Activated CD8-positive, alpha-beta T cell treated with anti-CD3 and anti-CD28 coated beads, Interleukin-2, amount 10 ng/mL, durations not matched to agents 7 days and 5 days (primary cell): ENCODE measurements at places on chromosomes 16 and 17.
A peak's percentile ranks its signal among the peaks of the same experiment; 100 is the strongest.

- DNase-seq = no peak
These were observed 4.1 kb downstream of the SDR42E1 start for GRCh38 chr16:82007189-82007588.

DNA sequence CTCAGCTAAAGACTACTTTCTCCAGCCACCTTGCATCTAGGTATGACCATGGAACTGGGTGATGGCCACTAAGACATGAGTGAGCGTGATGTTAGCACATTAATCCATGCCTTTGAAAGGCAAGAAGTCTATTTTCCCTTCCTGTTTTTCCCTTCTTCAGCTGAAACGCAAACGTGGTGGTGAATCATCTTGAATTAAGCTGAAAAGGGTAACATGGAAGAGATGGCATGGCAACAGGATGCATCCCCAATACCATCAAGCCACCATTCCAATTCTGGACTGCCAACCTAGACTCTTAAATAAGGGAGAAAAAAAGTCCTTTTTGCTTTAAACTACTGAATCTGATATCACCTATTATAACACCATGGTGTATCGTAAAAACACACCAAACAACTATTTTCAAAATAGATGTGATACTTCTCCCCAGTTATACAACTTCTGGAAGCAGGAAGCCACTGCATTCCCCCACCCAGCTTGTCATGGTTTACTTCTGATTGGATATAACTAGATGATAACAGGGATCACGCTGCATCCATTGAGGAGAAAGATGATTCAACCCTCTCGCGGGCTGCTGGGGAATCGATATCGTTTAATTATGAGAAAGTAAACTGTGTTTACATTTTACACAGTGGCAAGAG, 368.6 kb downstream of the CDH13 start:
- no peak for DNase-seq

- no peak for DNase-seq
These were observed 90.6 kb downstream of the TOX3 start for GRCh38 chr16:52456368-52456767.

- no peak for DNase-seq
These were observed at the start of gene PVALEF for GRCh38 chr17:81165246-81166032. Gene PVALEF, plus strand, starts transcription at chr17:81165507. Its CDS starts 15,720 bp downstream, at chr17:81181227.

DNA sequence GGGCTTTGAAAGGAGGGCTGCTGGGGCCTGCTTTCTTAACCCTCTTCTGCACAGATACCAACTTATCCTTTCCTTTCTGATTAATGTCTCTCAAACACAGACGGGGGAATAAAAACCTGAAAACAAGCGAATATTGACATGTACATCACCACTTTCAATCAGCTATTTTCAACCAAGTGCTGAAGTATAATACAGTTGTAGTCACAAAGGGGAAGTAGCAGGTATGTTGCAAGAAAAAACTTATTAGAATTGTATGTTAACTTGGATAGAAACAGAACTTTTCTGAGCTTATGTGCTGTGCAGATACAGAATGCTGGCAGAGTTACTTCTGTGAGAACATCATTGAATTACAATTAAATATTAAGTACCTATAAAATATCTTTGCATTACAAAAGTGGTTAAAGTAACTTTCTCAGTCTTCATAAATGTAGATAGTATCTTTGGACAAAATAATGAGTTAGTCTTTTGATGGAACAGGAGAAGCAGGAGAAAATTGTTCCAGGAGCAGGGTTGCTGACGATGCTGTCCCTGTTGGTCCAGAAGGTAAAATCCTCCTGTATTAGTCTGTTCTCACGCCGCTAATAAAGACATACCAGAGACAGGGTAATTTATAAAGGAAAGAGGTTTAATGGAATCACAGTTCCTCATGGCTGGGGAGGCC, 59.5 kb downstream of the RPTOR start:
- no peak for DNase-seq

- DNase-seq = no peak
These were observed 196.9 kb upstream of the CDH11 start for GRCh38 chr16:65318590-65319257.

- no peak for DNase-seq
These were observed 122.4 kb upstream of the TMEM97 start for GRCh38 chr17:28196636-28197035.

- no peak for DNase-seq
These were observed 5.9 kb downstream of the SCARF1 start for GRCh38 chr17:1639549-1640180.

DNA sequence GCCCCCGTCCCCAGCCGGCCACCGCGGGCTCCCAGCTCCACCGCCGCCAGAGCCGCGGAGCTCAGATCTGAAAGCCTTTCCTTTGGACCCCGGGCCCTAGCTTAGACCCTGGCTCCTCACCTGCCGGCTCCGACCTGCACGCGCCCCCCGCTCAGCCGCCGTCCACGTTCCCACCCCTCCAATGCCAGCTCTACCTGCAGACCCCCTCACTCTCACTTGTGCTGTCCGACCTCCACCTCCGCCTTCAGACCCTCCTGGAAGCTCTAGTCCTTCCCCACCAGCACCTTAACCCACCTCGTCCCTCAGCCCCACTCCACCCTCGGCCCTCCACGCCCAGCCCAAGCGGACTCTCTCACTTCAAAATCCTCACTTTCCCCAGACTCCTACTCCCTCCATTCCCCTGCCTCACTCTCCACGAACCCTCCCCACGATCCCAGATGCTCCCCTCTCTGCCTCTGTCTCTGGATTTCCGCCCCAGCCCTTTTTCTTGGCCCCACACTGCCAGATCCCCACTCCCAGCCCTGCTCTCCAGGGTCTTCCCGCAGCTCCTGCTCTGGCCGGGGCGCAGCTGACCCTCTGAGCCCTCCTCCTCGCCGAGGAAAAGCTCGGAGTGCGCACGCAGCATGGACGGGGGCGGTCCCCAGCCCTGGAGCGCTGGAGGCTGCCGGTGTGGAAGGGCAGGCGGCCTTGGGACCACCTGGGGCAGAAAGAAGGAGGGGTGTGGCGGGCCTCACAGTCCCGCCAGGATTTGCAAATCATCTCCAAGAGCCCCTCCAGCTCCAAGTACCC, at the start of gene TMEM114:
TSS of gene TMEM114 (minus strand) at position 612 of the 789 bp plus-strand sequence. CDS start 673 bp downstream, outside the sequence.
- DNase-seq = no peak

DNA sequence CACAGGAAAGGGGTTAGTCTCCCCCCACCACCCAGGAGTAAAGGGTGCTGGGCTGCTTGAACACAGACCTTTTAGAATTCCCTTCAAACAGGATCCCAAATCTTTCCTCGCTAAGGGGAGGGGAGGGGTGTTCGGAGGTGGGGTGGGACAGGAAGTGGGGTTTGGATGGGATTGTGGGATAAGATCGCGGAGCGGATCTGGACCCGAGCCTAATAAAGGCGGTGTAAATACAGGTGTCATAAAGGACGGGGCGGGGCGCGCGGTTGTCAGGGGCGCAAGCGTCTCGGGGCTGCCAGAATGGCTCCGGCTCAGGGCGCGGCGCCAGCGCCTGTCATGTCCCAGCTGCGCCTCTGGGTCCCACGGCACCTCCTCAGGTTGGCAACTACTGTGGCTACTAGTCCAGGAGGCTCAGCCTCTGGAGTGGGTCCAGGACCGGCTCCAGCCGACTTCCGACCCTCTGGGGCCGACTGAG, 59.8 kb upstream of the FBXO47 start:
- DNase-seq = peak; percentile 39
